ENCODE measurements at places on chromosomes 11 and 22. TPM values are rescaled to one million over a fixed set of nuclear protein-coding genes. Genes with fewer than 3 reads are reported as not detected.

DNA sequence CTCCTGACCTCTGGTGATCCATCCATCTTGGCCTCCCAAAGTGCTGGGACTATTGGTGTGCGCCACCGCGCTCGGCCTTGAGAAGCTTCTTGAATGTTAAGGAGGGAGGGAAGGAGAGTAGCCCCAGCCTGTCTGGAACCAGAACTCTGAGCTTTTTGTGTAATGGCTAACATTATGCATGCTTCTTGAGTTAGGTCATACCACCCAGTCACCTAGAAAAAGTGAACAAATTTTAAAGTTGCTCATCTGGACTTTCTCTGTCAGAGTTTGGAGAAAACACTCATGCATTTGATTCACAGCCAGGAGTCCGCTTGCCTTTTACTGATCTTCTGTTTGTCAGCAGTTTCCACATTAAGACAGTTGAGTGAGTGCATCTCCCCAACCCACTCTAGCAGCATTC lies 82.1 kb downstream of the PPP6R3 start:
- peaks cover 17% of the 10 kb centered on the region for H3K4me1 ChIP-seq
- peaks cover 54% of the 10 kb centered on the region for H3K36me3 ChIP-seq
- H3K27me3 ChIP-seq = no peaks in the 10 kb centered on the region
- no peak for DNase-seq
- peak overlapping the region; percentile 64 for H3K27ac ChIP-seq
- H3K4me3 ChIP-seq = no peak overlapping the region

GRCh38 chr11:117437041-117437790 lies 109.6 kb downstream of the CEP164 start:
- H3K27ac ChIP-seq = no peak overlapping the region
- no peak for DNase-seq
- no peaks in the 10 kb centered on the region for H3K36me3 ChIP-seq
- H3K27me3 ChIP-seq = no peaks in the 10 kb centered on the region
- no peak overlapping the region for H3K4me3 ChIP-seq
- no peaks in the 10 kb centered on the region for H3K4me1 ChIP-seq

GRCh38 chr11:46499821-46500220 lies 94.0 kb downstream of the AMBRA1 start:
- H3K27ac ChIP-seq = no peak overlapping the region
- H3K27me3 ChIP-seq = no peaks in the 10 kb centered on the region
- no peaks in the 10 kb centered on the region for H3K4me1 ChIP-seq

- H3K36me3 ChIP-seq = no peaks in the 10 kb centered on the region
- no peak overlapping the region for H3K4me3 ChIP-seq
- no peak for DNase-seq
- no peaks in the 10 kb centered on the region for H3K27me3 ChIP-seq
Measured at GRCh38 chr22:26848244-26848920, 191.0 kb downstream of the MIAT start.

GRCh38 chr11:10622957-10623791 lies 54.7 kb upstream of the LYVE1 start:
- no peak overlapping the region for H3K4me3 ChIP-seq
- H3K36me3 ChIP-seq = no peaks in the 10 kb centered on the region
- H3K27ac ChIP-seq = no peak overlapping the region
- no peaks in the 10 kb centered on the region for H3K27me3 ChIP-seq

GRCh38 chr11:25562417-25562816 lies 769.5 kb upstream of the ANO3 start:
- peak overlapping the region; percentile 53 for H3K27ac ChIP-seq
- DNase-seq = no peak
- H3K4me1 ChIP-seq = peaks cover 7% of the 10 kb centered on the region

GRCh38 chr11:9972989-9973388 lies 309.1 kb downstream of the SWAP70 start:
- H3K4me1 ChIP-seq = peaks cover 4% of the 10 kb centered on the region
- no peak overlapping the region for H3K4me3 ChIP-seq
- peaks cover 10% of the 10 kb centered on the region for H3K36me3 ChIP-seq

GRCh38 chr11:105398636-105399035 lies 211.2 kb upstream of the GRIA4 start:
- DNase-seq = no peak
- no peaks in the 10 kb centered on the region for H3K4me1 ChIP-seq
- no peaks in the 10 kb centered on the region for H3K27me3 ChIP-seq
- no peaks in the 10 kb centered on the region for H3K36me3 ChIP-seq

GRCh38 chr22:33529424-33530113 lies 390.7 kb downstream of the LARGE1 start:
- no peak for DNase-seq
- H3K27ac ChIP-seq = no peak overlapping the region
- no peaks in the 10 kb centered on the region for H3K36me3 ChIP-seq
- H3K4me1 ChIP-seq = no peaks in the 10 kb centered on the region

DNA sequence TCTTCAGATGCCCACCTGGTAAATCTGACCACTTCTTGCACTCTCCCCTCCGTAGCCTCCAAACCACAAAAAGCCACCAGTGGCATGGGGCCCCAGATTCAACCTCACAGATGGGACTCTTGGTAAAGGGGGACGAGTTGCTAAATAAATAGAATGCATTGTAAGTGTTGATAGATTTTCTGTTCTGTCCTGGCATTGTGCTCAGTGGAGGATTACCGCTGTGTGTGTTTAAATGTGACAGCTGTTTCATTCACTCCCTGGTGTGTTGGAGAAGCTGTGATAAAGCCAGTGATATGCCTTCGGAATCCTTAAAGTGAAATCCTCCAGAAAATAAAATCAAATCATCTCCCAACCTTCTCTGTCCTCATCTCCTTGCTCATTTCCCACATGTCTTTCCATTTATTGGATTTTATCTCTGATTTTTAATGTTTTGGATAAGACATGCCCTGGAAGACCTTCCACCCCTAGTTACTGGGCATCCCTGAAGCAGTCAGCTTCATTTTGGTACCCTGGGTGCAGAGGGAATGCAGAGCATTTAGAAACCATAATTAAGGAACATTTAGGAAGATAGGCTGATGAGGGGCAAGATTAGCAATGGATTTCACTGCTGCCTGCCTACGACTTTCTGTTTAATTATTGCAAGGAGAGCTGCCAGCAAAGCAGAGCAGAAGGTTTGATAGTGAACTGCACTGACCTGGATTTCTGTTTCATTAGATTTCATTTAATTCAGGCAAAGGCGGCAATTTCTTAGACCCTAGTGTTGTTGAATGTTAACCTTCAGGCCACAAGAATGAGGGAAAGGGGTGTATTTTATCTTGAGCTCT lies 460.9 kb upstream of the KIRREL3 start:
- no peaks in the 10 kb centered on the region for H3K36me3 ChIP-seq
- DNase-seq = peak; percentile 71
- H3K4me3 ChIP-seq = no peak overlapping the region
- H3K27me3 ChIP-seq = no peaks in the 10 kb centered on the region
- no peaks in the 10 kb centered on the region for H3K4me1 ChIP-seq

- no peaks in the 10 kb centered on the region for H3K27me3 ChIP-seq
- peaks cover 49% of the 10 kb centered on the region for H3K36me3 ChIP-seq
- no peak overlapping the region for H3K4me3 ChIP-seq
- peak; percentile 69 for DNase-seq
- H3K27ac ChIP-seq = no peak overlapping the region
Measured at GRCh38 chr11:118634431-118635236, 27.2 kb downstream of the PHLDB1 start.

DNA sequence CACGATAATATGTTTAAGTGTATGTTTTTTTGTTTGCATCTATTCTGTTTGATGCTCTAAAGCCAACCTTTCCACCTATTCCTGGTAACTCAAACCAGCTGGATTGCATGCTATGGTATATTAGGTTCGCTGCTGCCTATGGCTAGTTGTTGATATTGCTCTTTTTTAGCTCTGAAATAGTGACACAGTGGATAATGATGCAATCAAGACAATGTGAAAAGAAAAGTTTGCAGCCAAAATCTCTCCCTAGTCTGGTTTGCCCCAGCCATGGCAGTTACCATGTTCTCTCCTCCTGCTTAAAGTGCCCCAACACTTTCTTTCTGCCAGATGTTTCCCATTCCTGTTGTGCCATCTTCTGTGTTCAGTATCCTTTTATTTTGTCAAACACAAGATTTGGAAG lies 269.7 kb downstream of the DYNC2H1 start:
- no peaks in the 10 kb centered on the region for H3K4me1 ChIP-seq
- H3K4me3 ChIP-seq = no peak overlapping the region
- no peak for DNase-seq
- H3K27ac ChIP-seq = no peak overlapping the region
- H3K36me3 ChIP-seq = peaks cover 5% of the 10 kb centered on the region

- H3K4me1 ChIP-seq = no peaks in the 10 kb centered on the region
- peak within 1 kb of the TSS; percentile 21 for H3K4me3 ChIP-seq
- H3K36me3 ChIP-seq = no peaks in the 10 kb centered on the region
- H3K27ac ChIP-seq = no peak within 1 kb of the TSS
Measured at GRCh38 chr22:21032037-21032867, at the start of gene SLC7A4. Gene SLC7A4 (minus strand): TSS chr22:21032561. CDS start chr22:21031812, 749 bp downstream.

DNA sequence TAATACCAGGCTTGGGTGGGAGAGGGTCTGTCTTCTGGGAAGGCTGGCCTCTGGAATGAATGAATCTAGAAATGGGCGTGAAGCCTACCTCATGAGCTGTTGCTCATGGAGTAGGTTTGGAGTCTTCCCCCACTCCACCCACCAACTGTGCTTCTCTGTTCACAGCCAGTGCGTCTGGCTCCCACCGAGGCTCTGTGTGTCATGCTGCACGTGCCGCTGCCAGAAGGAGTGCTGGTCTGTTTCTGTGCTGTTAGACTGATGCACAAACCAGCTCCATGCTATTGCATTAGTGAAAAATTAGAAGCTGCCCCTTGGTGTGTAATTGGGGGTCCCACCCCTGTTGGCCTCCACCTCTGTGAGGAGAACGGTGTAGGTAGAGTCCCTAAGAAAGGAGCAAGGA lies 132.3 kb upstream of the PARVA start:
- no peak overlapping the region for H3K4me3 ChIP-seq
- H3K27me3 ChIP-seq = no peaks in the 10 kb centered on the region
- peaks cover 51% of the 10 kb centered on the region for H3K36me3 ChIP-seq
- H3K4me1 ChIP-seq = peaks cover 37% of the 10 kb centered on the region
- DNase-seq = no peak

GRCh38 chr22:50684986-50685385 lies 12.4 kb downstream of the SHANK3 start:
- peak; percentile 13 for DNase-seq
- no peak overlapping the region for H3K27ac ChIP-seq
- no peaks in the 10 kb centered on the region for H3K27me3 ChIP-seq
- no peaks in the 10 kb centered on the region for H3K36me3 ChIP-seq

Gene CDKN1C
- polyA plus RNA-seq = 1.1 TPM

Gene CPT1B
- polyA plus RNA-seq = 33.2 TPM

Gene FOLR1
- polyA plus RNA-seq = not detected

Gene LSP1
- 0.34 TPM for polyA plus RNA-seq

Gene CASTOR1
- polyA plus RNA-seq = 17.4 TPM

Gene DLG2
- polyA plus RNA-seq = 0.21 TPM

Gene CLDN5
- not detected for polyA plus RNA-seq

Data from SK-N-SH (cell line).